ENCODE measurements at places on chromosomes 1 and 21. TPM values are rescaled to one million over a fixed set of nuclear protein-coding genes. Genes with fewer than 3 reads are reported as not detected.

DNA sequence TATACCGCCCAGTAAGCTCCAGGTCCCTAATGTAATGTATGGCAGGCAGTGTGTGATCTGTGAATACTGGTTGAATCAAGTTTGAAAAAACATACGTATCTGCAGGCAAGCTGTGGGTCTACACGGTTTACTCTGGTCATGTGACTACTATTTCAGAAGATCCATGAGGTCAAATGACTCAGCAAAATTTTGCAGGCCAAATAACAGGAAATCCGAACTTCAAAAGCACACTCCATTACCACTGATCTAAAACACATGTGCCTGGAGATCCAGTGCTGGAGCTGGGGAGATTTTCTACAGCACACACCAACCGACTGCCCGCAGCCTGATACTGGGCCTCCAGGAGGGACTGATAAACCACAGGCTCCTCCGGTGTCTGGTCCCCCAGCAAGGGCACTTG is 64.5 kb upstream of the SLC44A3 start:
- DNase-seq = peak; percentile 99

The UTS2 gene
- total RNA-seq = not detected

- DNase-seq = no peak
These were observed 46.0 kb upstream of the JUN start for GRCh38 chr1:58829866-58830265.

GRCh38 chr1:85128316-85128715 is 72.5 kb downstream of the SYDE2 start:
- peak; percentile 34 for DNase-seq

- no peak for DNase-seq
These were observed 25.6 kb downstream of the CDK18 start for GRCh38 chr1:205530116-205530515.

The STMN1 gene
- total RNA-seq = 99.9 TPM

The MECR gene
- total RNA-seq = 28.0 TPM

DNA sequence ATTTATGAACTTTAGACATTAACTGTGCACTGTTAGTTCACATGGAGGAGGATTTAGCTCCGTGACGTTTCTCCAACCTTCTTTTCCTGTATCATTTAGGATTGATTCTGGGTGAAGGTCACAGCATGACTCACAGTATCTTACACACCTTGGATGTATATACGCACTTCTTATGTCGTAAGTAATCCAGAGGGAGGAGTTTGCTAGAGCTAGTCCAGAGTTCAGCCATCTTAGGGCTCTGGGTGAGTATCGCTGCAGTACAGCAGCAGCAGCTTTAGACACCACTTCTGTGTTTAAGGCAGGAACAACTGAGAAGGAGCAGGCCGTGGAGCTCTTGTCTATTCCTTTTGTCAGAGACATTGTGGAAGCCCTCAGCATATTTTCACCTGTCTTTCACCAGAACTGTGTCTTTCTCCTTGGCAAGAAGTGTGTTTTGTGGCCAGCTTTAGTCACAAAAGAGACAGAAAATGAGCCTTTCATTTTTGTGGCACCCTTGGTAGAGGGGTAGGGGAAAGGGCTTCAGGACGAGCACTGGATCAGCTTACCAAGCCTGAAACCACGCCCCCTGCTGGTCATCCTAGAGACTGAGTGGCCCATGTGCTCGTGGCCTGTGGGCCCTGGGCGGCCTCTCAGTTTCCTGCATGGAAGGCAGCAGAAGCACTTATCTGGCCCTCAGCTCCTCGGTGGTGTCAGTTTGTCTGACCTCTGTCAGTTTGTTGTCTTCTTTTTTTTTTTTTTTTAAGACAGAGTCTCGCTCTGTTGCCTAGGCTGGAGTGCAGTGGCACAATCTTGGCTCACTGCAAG is 64.0 kb downstream of the ADARB1 start:
- peak; percentile 71 for DNase-seq

GRCh38 chr21:45451771-45452182 is 46.8 kb downstream of the COL18A1 start:
- no peak for DNase-seq

- peak; percentile 17 for DNase-seq
These were observed 52.0 kb downstream of the OLIG1 start for GRCh38 chr21:33121715-33122475.

DNA sequence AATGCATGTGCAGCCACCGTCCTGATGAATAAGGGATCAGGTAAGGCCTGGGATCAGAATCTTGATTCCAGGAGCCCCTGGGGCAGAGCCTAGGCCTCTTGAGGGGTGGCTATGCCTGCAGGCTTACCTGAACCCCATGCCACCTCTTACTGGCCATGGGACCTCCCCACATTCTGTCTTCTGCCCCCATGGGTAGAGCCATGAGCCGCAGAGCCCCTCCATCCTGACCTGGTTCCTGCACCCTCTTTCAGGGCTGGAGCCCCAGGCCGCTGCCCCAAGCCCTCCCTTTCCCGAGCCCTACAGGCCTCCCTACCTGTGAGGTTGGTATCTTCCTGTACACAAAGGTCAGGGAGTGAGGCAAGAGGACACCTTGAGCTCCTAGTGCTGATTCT is 120.8 kb downstream of the DMRTB1 start:
- DNase-seq = no peak

GRCh38 chr1:8031176-8031785 is 5.2 kb upstream of the ERRFI1 start:
- peak; percentile 84 for DNase-seq

DNA sequence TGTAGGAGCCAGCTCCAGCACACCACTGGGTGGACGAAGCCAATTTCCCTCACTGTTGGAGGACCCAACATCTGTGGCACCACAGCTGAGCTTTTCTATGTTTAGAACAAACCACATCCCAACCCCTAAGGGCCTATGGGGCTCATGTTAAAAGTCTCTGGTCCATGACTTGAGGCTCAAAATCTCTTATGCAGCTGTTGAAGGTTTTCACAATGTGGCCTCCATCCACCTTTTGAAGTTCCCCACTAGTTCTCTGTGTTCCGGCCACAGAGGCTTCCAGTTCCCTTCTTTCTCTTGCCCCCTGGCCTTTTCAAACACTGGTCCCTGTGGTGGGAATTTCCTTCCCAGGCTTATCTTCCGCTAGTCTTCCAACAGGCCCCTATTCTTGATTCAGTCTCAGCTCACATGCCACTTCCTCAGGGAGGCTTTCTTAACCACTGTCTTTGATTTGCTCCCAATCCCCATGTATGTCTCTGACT is 3.9 kb upstream of the IFNLR1 start:
- no peak for DNase-seq

The PTCH2 gene
- total RNA-seq = 0.32 TPM

The NES gene
- 66.9 TPM for total RNA-seq

The C1orf74 gene
- total RNA-seq = 3.0 TPM

- no peak for DNase-seq
These were observed 20.9 kb downstream of the BATF3 start for GRCh38 chr1:212678456-212679410.

The DMRTA2 gene
- 0.32 TPM for total RNA-seq

GRCh38 chr1:21165076-21165475 is 11.6 kb downstream of the EIF4G3 start:
- no peak for DNase-seq

DNA sequence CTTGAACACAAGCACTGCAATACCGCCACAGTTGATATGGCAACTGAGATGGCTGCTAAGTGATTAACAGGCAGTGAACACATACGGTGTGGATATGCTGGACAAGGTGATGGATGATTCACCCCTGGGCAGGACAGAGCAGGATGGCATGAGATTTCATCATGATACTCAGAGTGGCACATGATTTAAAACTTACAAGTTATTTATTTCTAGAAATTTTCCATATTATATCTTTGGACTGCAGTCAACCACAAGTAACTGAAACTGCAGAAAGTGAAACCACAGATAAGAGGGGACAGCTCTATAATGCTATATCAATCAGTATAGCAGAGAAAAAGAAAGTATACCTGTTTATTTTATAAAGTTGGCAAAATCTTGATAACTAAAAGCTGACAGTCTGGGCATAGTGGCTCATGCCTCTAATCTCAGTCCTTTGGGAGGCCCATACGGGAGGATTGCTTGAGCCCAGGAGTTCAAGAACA is 47.9 kb downstream of the PHACTR4 start:
- DNase-seq = peak; percentile 64

The MAP3K21 gene
- total RNA-seq = 1.3 TPM

The KCNA2 gene
- total RNA-seq = under 0.01 TPM

The CAMK2N1 gene
- total RNA-seq = 8.4 TPM

DNA sequence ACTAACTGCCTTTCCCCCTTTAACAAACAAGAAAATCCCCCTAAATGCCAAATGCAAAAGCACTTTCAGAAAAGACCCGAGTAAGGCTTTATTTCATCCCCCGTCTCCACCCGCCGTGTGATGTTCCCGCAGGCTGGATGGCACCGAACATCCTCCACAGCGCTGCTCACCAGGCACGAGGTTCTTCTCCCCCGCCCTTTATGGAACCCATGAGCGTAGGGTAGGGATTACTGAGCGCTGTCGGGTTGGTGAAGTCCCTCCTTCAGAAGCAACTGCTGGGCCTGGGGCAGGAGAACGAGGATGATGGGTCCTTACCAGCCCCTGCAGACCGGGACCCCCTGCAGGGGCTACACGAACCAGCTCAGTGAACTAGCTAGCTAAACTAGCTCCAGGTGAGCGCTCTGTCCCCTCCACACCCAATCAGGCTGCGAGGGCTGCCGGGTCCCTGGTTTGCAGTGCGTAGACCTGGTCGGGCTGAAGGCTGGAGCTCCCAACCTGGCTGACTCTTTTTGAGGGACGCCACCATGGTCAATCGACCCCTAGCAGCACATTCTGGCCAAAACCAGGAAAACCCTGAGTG is 80.4 kb downstream of the ITPKB start:
- DNase-seq = no peak

GRCh38 chr1:111967067-111967690 is 22.3 kb downstream of the KCND3 start:
- DNase-seq = no peak

The FAM89A gene
- total RNA-seq = 7.7 TPM

DNA sequence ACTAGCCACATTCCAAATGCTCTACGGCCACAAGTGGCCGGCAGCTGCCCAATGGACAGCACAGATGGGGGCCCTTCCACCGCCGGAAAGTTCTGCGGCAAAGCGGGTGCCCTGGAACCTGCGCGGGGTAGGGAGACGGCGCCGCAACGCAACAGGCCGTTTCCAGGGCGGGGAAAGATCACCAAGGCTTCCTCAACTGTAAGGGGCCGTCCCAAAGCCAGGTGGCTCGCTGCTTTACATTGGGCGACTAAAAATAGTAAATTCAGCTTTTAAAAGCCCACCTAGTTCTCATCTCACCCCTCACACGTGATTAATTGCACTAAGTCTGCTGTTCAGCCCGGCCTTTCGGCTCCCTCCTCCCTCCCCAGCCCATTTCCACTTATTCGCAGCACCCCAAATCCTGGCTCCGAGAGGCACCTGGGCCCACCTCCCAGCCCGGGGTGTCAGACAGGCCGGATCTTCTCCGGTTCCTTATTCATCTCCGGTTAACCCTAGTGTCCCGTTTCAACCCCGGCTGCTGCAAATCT is 643 bp downstream of the CFAP298 start:
- DNase-seq = peak; percentile 38

The GUCA2B gene
- not detected for total RNA-seq

DNA sequence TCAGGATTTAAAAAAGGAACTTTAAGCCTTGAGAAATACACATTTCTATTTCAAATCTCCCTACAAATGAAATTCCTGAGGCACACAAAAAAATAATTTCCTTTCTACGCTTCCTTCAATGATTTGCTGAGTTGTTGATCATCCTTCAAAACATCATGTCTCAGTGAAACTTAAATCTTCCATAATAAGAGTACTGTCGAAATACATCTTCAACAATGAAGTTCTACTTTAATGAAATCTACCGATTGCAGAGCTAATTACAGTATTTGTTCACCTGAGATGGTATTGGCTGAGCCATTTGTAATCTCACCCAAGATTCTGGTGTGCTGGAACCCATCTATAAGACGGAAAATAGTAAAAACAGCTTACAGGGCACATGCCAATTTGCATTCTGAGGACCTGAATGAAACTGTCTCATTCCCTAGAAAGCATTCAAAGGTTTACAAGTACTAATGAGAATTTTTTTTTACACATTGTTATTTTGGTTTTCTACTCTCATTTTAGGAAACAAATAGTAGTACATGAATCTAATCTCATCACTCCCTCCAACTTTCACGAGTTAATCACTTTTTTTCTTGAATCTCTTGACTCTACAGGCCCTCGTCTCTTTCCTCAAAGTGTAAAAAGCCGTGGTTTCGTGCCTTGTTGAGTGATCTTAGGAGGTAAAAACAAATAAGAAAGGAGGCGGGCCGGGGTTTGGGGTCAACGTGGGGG is 1.1 kb downstream of the CHML start:
- peak; percentile 20 for DNase-seq

GRCh38 chr1:7893529-7894180 is 40.8 kb upstream of the UTS2 start:
- DNase-seq = peak; percentile 18

- DNase-seq = peak; percentile 24
These were observed 664 bp downstream of the BACE2 start for GRCh38 chr21:41168391-41169257.

The SYCP1 gene
- not detected for total RNA-seq

- DNase-seq = no peak
These were observed 1582.2 kb downstream of the MRPL39 start for GRCh38 chr21:24025101-24025500.

DNA sequence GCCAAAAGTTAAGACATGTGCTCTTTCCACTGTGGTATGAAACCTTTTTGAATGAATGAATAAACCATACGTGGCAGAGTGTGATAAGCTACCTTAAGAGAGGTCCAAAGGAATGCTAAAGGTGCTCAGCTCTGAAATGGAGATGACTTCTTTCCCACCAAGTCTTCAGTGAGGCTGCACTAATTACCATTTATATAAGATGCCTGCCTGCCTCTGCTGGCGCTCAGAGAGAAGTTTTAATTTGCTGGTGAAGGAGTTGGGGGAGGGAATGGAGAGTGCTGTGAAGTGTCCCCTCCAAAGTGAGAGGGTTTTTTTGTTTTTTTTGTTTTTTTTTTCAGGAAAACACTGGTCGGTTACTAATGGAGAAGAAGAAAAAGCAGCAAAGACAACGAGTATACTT is 559.0 kb downstream of the OMA1 start:
- DNase-seq = no peak

GRCh38 chr1:235239851-235240250 is 78.8 kb upstream of the RBM34 start:
- DNase-seq = peak; percentile 14

- DNase-seq = no peak
These were observed 127.9 kb downstream of the TIAM1 start for GRCh38 chr21:31216206-31216605.

DNA sequence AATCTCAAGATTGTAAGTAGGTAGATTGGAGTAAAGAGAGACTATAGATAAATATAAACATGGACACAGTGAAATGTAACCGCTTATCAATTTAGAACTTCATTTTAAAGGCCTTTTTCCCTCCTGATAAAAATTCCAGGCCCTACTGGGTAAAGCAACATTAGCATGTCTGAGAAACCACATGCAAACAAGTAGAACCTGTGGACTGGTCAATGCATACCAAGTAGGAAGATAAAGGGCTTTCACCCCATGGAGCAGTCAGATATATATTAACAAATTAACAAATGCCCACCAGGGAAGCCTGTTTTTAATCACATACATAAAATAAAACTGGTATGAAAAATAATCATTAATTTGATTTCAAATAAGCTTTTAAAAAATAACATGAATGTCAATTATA is 8.1 kb downstream of the DPH5 start:
- no peak for DNase-seq

The YOD1 gene
- 10.6 TPM for total RNA-seq
